ENCODE measurements at places on chromosomes 13 and 19.
A peak's percentile ranks its signal among the peaks of the same experiment; 100 is the strongest.

DNA sequence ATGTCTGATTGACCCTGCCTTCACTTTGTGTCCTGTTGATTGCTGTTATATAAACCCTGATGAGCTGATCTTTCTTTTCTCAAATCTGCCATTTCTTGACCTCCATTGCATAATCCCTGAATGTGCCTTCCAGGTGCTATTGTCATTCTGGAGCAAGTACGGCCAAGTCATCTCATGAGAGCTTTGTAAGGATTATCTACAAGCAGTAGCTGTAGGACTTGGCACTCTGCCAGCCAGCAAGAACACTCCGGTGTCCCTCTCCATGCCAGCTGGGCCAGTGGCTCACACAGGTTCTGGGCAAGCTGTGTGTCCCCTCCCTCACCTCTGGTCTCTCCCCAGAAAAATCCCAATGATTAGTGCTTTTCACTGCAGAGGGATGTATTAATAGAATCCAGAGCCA is 348.1 kb downstream of the FOXO1 start:
- no peak for DNase-seq

GRCh38 chr13:40080676-40081075 is 425.2 kb downstream of the COG6 start:
- DNase-seq, result no peak

GRCh38 chr19:51146751-51147150 is 4.7 kb downstream of the SIGLEC7 start:
- no peak for DNase-seq

- DNase-seq, result peak; percentile 13
Measured at GRCh38 chr13:110272227-110272626, 34.7 kb downstream of the COL4A1 start.

- no peak for DNase-seq
Measured at GRCh38 chr13:43359536-43359935, 336.1 kb downstream of the DNAJC15 start.

- no peak for DNase-seq
Measured at GRCh38 chr13:102697929-102698648, 3.2 kb upstream of the METTL21C start.

DNA sequence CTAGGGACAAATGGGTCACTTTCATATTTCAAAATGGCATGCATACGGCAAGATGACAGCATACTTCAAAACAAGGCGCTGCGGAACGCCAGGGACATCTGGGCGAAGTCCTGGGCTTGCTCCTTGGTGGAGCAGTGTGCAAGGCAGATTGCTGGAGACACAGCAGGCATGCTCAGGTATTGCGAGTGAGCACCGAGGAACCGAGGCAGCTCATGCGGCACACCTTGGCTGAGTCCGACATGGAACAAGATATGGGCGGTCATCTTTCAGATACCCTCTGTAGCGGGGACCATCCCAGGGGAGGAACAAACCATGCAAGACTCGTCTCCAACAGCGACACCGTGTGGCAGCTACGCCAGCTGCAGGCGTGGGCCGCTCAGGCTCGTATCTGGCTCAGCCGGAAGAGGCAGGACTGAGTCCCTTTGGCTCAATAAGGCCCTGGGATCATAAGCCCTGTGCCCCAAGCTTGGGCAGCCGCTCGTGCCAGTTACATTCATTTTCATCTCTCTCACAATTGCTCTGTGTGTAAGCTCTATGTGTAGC is 112.4 kb downstream of the NUFIP1 start:
- no peak for DNase-seq

DNA sequence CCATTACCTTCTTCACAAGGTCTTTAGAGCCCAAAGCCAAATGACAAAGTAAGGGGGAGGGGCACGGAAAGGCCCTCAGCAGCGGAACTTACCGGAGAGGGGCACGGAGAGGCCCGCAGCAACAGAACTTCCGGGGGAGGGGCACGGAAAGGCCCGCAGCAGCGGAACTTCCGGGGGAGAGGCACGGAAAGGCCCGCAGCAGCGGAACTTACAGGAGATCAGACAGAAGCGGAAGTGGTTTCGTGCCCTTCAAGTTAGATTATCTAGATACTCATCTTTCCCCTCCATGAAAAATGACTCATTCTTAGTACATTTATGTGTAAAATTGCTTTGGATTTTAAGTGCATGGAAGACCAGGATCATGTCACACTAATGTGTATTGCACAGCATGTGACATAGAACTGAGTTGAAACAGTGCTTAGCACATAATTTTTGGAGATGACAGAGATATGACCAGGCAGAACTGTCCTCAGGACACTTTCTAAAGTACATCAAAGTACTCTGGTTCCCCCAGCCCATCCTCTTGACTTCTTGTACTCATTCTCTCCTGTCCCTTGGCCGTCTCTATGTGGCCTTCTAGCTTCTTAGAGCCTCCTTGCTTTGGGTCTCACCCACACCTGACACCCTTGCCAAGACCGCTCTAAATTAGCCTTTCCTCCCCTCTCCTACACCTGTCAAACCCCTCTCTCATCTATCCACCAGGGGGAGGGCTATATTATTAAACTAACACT is 25.7 kb upstream of the TPTE2 start:
- peak; percentile 88 for DNase-seq

GRCh38 chr13:42735010-42735409 is 46.4 kb upstream of the FAM216B start:
- DNase-seq, result no peak

- no peak for DNase-seq
Measured at GRCh38 chr19:40862785-40863184, 12.5 kb upstream of the CYP2A6 start.

- DNase-seq, result peak; percentile 57
Measured at GRCh38 chr19:40143612-40144011, 47.6 kb upstream of the MAP3K10 start.

- no peak for DNase-seq
Measured at GRCh38 chr13:49629196-49629938, 1.1 kb downstream of the ARL11 start.

DNA sequence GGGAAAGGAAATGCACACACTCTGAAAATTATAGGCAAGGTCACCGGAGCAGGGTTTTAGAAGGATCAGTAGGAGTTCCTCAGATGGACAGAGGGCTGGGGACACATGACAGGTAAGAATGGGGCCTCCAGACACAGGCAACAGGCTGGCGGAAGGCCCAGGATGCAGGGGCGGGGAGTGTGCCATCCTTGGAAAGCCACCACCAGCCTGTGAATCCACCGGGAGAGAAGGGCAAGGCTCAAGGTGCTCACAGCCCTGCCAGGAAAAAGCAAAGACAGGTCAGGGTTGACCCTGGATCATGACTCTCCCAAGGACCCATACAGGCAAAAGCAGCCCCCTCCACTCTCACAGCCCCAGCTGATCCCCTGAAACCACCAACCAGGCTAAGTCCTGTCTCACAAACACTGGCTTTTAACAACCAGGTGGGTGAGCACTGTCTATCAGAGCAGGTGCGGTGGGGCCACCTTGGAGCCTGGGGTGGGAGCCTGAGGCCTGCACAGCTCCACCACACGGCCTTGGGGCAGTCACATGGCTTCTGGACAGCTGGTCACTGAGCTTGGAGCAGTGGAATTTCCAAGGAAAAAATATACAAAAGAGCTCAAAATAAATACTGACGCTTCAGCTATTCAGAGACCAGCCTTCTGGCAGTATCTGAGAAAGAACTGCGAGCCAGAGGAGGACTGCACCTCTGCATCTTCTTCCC is 35.2 kb upstream of the ISYNA1 start:
- DNase-seq, result no peak

- DNase-seq, result no peak
Measured at GRCh38 chr13:106034201-106034600, 501.3 kb downstream of the EFNB2 start.

GRCh38 chr13:114106991-114107685 is 25.3 kb downstream of the RASA3 start:
- no peak for DNase-seq
